ENCODE measurements at places on chromosomes 1 and 21. TPM values are rescaled to one million over a fixed set of nuclear protein-coding genes. Genes with fewer than 3 reads are reported as not detected.

Gene SYT11
- polyA plus RNA-seq = 44.8 TPM

Gene NGF
- polyA plus RNA-seq = 6.7 TPM

Gene VPS26C
- 45.6 TPM for polyA plus RNA-seq

Gene SPRR2A
- polyA plus RNA-seq = not detected

Gene FMN2
- 6.9 TPM for polyA plus RNA-seq

Gene PLEKHN1
- polyA plus RNA-seq = 0.06 TPM

Gene GUCA2B
- polyA plus RNA-seq = not detected

Gene LAMB3
- polyA plus RNA-seq = 3.3 TPM

Gene SYNC
- polyA plus RNA-seq = 65.1 TPM

Gene CR1L
- not detected for polyA plus RNA-seq

Gene PATJ
- polyA plus RNA-seq = 2.5 TPM

Gene OR2L2
- polyA plus RNA-seq = not detected

Gene TLCD4
- polyA plus RNA-seq = 0.51 TPM

Gene TRIM45
- 4.8 TPM for polyA plus RNA-seq

Gene OR11L1
- not detected for polyA plus RNA-seq

Gene SLC1A7
- 0.11 TPM for polyA plus RNA-seq

Gene ETV3L
- polyA plus RNA-seq = 0.04 TPM

Gene MSH4
- polyA plus RNA-seq = 0.04 TPM

Gene CENPF
- polyA plus RNA-seq = 17.5 TPM

Gene LYPLA2
- 27.1 TPM for polyA plus RNA-seq

Gene KLHDC9
- 1.1 TPM for polyA plus RNA-seq

Gene CYYR1
- not detected for polyA plus RNA-seq

Gene CAMK2N1
- 83.1 TPM for polyA plus RNA-seq

Gene S100A12
- not detected for polyA plus RNA-seq

Gene RPE65
- not detected for polyA plus RNA-seq

Gene TMCO2
- polyA plus RNA-seq = not detected

Gene RUNX3
- not detected for polyA plus RNA-seq

Gene RPL5
- 2,179 TPM for polyA plus RNA-seq

Gene AKR1A1
- 175 TPM for polyA plus RNA-seq

Gene MTMR11
- 17.0 TPM for polyA plus RNA-seq

Gene PYHIN1
- polyA plus RNA-seq = not detected

Gene OR2W3
- not detected for polyA plus RNA-seq

Gene DOP1B
- 7.3 TPM for polyA plus RNA-seq

Gene COG2
- polyA plus RNA-seq = 16.7 TPM
